ENCODE measurements at places on chromosomes 2 and 18. TPM values are rescaled to one million over a fixed set of nuclear protein-coding genes. Genes with fewer than 3 reads are reported as not detected.

ABCG5 gene
- total RNA-seq = not detected

GRCh38 chr2:215540658-215541057 is 104.8 kb upstream of the FN1 start:
- DNase-seq = no peak

CTDSP1 gene
- 98.9 TPM for total RNA-seq

IL36G gene
- total RNA-seq = not detected

FHL2 gene
- 21.8 TPM for total RNA-seq

GRCh38 chr2:188512456-188512855 is 220.8 kb downstream of the GULP1 start:
- no peak for DNase-seq

Data from body of pancreas (tissue), 4 donors.